A172 (cell line): ENCODE measurements at places on chromosomes 2 and 18. TPM values are rescaled to one million over a fixed set of nuclear protein-coding genes. Genes with fewer than 3 reads are reported as not detected.

Gene CIB4
- not detected in 2 replicates for total RNA-seq

Gene CCL20
- total RNA-seq = not detected in 2 replicates

Gene UGT1A4
- not detected in 2 replicates for total RNA-seq

DNA sequence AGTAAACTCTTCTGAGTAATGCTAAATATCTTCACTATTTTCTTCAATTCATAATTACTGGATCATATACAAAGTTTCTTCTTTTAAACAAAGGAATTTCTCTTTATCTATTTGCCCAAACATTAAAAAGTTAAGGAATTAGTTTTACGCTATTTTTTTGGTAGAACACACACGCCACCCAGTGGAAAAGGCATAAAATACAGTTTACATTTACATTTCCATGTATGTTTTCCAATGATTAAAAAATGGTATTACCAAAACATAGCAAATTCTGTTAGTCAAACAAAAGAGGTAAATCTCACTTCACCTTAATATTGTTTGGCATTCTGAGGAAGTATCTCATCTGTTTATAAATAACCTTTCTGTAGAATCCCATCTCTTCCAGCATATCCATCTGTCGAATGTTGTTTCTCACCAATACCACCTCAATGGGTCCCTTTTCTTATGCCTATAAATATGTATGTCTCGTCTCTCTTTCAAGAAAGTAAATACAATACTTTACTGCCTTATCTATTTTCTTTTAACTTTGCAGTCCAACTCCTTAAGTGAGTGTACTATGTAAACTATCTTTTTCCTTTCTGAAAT, 7.2 kb downstream of the BOLL start:
- peak; percentile 22 for DNase-seq

DNA sequence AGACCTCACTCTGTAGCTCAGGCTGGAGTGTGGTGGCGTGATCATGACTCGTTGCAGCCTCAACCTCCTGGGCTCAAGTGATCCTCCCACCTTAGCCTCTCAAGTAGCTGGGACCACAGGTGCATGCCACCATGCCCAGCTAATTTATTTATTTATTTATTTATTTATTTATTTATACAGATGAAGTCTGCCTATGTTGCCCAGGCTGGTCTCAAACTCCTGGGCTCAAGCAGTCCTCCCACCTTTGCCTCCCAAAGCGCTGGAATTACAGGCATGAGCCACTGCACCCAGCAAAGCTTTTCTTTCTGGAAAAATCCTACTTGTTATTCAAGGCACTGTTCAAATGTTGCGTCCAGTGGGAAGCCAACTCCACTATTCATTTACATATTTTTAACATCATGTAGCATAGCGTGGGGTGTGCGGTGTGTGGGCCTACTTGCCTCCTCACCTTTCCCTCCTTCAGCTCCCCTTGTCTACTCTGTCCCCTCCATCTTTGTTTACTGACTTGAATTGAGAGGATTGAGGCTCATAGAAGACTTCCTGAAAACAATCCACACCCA, 6.8 kb upstream of the RHOB start:
- DNase-seq = no peak

- no peak for DNase-seq
These were observed 239.7 kb upstream of the TNP1 start for GRCh38 chr2:217099561-217099960.

- peak; percentile 96 for DNase-seq
These were observed 24.9 kb downstream of the MTCL1 start for GRCh38 chr18:8730080-8730827.

DNA sequence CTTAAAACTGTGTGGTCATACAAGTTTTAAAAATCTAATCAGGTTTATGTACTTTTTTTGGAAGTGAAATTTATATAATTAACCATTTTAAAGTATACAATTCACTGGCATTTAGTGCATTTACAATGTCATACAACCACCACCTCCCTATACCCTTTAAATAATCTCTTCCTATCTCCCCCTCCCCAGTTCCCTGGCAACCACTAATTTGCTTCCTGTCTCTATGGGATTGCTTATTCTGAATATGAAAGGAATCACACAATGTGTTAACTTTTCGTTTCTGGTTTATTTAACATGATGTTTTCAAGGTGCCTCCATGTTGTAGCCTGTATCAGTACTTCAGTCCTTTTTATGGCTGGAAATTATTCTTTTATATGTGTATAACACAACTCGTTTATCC, 19.4 kb downstream of the CHMP3 start:
- no peak for DNase-seq

DNA sequence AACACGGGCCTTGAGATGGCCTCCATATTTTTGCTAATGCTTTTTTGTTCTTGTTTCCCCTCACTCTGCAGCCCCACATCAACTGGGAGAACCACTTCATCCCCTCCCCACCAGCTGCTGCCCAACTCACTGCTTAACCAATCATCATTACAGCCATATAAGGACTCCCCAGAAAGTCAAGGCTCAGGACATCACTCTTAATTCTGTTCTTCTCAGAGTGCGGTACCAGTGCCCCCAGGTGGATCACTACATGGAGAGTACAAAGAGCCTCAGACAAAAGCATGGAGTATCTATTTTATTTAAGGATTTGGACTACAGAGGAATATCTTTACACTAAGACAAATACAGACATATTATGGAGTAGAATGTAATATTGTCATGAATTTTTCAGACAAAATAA, 340.6 kb downstream of the PAX3 start:
- peak; percentile 22 for DNase-seq

DNA sequence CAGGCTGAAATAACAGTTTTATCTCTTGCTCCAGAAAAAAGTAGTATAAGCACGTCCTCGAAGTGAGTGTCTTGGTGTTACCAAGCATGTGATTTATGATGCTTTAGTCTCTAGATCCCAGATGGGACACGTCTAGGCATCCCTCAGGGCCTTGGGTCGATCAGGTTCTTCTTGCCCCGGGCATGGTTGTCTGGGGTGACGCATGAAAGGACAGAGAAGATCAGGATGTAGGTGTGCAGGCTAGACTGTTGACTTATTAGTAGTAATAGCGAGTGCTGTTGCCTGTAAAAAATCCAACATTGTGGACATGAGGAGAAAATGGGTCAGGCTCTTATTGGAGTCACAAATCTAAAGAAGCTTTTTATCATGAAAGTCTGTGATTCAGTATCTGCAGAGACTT, 94.0 kb upstream of the NFU1 start:
- no peak for DNase-seq

GRCh38 chr2:203062126-203062525, 47.5 kb downstream of the NBEAL1 start:
- no peak for DNase-seq
